Left renal cortex interstitium (tissue), 4 donors: ENCODE measurements at places on chromosomes 16 and 17.
A peak's percentile ranks its signal among the peaks of the same experiment; 100 is the strongest.

DNA sequence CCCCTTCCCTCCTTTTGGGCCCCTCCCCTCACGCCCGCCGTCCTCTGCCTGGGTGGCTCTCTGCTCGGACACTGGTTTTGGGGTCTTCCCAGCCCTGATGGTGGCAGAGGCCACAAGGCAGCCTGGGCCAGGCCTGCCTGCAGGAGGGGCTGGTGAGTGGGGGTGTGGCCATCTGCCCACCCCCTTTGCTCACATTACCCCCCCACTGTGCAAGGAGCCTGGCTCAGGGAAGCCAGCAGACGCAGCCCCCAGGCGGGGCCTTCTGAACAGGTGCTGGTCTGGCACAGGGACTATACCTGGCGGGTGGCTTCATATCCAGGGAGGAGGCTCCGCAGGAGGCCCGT is 10.7 kb upstream of the ZFPM1 start:
- no peak for DNase-seq

DNA sequence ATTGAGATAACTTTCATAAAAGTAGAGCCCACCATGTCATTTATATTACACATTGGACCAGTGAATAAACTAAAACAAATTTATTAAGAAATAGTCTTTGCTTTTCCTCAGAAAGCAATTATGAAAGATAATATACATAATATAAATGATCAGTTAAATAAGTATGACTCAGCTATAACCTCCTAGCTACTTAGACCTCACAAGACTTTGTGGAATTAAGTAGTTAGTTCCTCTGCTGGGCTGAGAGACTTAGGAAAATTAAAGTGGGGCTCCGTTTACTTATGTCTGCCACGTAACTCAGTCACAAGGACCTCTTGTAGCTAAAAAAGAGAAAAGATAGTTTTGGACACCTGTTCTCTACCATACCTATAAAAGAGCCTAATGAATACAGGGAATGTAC is 76.9 kb downstream of the MRTFB start:
- DNase-seq = no peak

- DNase-seq = no peak
Observed at GRCh38 chr17:329784-330420, 22.7 kb downstream of the RPH3AL start.

- DNase-seq = peak; percentile 52
Observed at GRCh38 chr17:80030730-80031410, 4.8 kb downstream of the TBC1D16 start.

- no peak for DNase-seq
Observed at GRCh38 chr17:59149841-59150511, 5.0 kb downstream of the SKA2 start.

DNA sequence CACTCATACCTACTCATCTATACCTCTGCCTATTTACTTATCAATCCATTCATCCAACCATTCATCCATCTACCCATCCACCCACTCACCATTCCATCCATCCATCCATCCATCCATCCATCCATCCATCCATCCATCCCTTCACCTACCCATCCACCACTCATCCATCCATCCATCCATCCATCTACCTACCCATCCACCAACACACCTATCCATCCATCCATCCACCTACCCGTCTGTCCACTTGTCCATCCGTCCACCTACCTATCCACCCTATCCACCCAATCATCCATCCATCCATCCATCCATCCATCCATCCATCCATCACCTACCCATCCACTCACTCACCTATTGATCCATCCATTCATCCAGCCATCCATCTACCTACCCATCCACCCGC is 235.7 kb downstream of the GSG1L start:
- DNase-seq = no peak

GRCh38 chr17:70181376-70181775 is 12.0 kb downstream of the KCNJ2 start:
- no peak for DNase-seq

GRCh38 chr17:10121971-10122707 is 76.3 kb downstream of the GAS7 start:
- no peak for DNase-seq

DNA sequence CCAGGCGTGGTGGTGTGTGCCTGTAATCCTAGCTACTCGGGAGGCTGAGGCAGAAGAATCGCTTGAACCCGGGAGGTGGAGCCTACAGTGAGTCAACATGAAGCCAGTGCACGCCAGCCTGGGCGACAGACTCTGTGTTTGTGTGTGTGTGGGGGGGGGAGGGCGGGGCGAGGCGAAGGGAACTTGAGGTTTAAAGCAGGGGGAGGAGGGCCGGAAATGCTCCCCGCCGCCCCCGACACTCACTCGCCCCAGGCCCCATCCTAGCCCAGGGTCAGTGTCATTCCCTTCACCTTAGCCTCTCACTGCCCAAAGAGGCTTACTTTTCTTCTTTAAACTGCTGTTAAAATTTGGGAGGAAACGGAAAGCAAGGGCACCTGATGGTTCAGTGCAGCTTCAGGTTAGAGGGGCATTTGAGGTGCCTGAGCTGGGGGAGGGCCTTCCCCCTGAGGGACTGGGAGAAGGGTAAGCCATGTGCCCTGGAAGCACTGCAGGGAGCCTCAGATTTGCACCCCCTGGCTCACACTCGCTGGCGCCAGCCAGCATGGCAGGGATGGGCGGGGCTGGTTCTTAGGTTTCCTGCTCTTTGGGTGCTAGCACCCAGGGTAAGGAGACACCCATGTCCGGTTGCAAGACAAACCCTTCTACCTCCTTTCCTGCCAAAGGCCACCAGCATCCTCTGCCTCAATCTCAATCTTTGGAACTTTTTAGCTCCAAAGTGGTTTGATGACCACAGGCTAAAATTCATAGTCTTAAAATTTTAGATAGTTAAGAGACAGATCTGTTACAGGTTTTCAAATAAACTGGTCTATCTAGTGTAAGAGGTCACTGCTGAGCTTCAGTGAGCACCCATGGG is 2.2 kb upstream of the LIMD2 start:
- DNase-seq = no peak

GRCh38 chr17:45093444-45094110 is 32.5 kb downstream of the NMT1 start:
- no peak for DNase-seq

DNA sequence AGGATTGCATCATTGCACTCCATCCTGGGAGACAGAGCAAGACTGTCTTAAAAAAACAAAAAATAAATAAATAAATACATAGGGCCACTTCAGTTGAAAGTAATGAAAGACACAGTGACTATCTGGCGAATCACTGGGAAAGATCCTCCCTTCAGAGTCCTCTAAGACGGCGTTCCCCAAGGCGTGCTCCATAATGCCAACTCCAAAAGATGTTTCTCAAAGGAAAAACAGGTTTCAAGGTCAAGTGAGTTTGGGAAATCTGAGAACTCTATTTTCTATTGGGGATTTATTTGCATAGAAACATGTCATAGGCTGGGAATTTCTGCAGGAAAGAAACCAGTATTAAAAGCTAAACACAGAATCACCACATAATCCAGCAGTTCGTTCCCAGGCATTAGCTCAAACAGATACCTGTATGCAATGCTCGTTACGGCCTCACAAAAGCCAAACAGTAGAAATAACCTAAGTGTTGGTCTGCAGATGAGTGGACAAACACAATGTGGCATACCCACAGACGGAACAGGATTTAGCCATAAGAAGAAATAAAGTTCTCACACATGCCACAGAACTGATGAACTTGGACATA is 7.9 kb downstream of the KLHDC4 start:
- DNase-seq = no peak

- no peak for DNase-seq
Observed at GRCh38 chr17:68509141-68510057, 2.8 kb upstream of the PRKAR1A start.

- no peak for DNase-seq
Observed at GRCh38 chr16:77745972-77746371, 23.7 kb downstream of the NUDT7 start.

DNA sequence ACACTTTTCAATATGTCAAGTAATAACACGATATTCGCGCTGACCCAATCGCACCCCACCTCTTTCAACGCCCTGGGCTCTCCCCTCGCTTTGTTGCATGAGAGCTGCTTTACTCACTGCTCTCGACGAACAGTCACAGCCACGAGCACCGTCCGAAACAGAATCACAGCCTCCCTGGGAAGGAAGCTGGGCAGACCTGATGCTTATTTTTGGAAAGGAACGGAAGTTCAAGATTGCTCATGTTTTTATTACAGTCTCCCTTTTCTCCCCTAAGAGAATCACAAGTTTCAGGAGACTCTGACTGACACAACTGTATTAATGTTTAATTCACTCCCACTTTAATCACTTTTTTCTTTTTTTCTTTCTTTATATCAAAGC is 67.8 kb downstream of the ANKRD11 start:
- DNase-seq = no peak

DNA sequence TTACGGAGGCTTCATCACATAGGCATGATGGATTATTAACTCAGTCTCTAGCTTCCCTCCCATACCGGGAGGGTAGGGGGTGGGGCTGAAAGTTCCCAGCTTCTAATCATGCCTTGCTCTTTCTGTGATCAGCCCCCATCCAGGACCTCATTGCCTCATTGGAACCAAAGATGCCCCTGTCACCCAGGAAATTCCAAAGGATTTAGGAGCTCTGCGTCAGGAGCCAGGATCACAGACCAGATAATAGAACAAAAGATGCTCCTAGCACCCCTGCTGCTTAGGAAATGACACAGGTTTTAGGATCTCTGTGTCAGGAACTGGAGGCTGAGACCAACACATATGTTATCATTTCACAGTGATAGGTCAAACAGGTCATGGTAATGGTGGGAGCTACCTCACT is 9.7 kb downstream of the USB1 start:
- no peak for DNase-seq

- DNase-seq = no peak
Observed at GRCh38 chr17:48113201-48113676, 5.7 kb downstream of the SNX11 start.

DNA sequence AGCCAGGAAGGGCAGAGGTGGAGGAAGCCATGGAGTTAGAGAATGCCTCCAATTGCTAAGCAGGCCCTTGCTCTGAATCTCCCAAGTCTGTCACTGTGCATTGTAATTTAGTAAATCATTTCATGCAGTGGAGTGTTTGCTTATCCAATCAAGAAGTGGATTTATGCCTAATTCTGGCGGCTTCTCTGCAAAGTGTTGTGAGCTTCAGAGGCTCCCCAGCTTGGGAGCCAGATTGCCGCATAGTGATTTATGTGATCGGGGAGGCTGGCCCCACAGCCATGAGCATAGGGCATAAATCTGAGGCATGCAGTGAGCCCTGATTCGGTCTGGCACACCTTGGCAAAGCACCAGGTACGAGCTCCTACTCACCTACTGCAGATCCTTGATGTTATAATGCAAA is 520.8 kb downstream of the HS3ST4 start:
- DNase-seq = no peak

DNA sequence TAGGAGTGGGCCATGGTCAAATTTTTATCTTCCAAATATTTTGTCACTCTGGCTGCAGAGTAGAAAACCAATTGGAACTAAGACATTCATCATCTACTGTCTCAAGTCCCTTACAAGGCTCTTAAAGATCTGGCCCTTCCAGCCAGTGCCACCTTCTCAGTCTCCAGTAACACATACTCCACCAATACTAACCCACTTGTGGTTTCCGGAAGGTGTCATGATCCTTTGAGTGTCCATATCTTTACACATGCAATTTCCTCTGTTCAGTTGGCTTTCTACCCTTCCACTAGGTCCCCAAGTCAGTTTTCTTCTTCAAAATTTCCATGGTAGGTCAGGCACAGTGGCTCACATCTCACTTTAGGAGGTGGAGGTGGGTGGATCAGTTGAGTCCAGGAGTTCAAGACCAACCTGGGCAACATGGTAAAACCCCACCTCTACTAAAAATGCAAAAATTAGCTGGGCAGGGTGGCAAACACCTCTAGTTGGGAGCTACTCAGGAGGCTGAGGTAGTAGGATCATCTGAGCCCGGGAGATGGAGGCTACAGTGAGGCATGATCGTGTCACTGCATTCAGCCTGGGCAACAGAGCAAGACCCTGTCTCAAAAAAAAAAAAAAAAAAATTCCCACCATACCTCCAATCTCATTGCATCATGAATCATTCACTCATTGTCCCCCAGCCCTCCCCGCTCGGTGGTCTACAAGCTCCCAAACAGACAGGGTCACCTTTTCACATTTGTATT is 6.0 kb upstream of the GRB2 start:
- DNase-seq = no peak

- DNase-seq = no peak
Observed at GRCh38 chr17:74542166-74542565, 3.7 kb downstream of the CD300C start.

- no peak for DNase-seq
Observed at GRCh38 chr17:39238311-39238972, 12.7 kb upstream of the STAC2 start.

GRCh38 chr17:34619687-34620217 is 40.4 kb downstream of the TMEM132E start:
- no peak for DNase-seq

GRCh38 chr17:7094652-7095019 is 14.6 kb upstream of the CLEC10A start:
- DNase-seq = no peak

DNA sequence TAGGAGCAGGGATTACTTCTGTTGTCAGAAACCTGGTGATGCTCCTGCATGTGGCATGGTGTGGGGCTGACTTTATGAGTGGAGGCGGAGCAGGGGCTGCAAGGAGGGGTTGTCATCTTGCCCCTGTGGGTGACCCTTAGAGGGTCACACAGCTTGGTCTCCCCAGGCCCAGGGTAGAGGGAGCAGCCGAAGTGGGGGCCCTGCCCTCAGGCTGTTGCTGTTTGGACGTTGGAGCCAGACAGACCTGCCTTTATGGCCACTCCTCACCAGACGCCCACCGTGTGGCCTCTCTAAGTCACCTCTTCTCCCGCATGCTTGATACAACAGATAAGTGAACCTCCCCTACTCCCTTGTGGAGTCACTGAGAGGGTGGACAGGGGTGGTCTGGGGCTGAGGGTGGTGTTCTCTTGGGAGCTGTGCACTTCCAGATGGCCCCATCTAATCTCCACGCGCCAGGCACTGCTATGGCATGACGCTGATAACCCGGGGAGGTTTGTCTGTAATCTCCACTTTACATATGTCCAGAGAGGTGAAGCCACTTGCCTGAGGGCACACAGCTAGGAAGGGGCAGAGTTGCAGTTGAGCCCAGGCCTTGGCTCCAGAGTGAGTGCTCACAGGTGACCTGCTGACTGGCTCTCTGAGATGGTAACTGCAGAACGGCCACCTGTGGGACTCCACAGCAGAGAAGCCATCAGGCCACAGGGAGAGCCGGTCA is 10.0 kb downstream of the MAP2K3 start:
- no peak for DNase-seq

DNA sequence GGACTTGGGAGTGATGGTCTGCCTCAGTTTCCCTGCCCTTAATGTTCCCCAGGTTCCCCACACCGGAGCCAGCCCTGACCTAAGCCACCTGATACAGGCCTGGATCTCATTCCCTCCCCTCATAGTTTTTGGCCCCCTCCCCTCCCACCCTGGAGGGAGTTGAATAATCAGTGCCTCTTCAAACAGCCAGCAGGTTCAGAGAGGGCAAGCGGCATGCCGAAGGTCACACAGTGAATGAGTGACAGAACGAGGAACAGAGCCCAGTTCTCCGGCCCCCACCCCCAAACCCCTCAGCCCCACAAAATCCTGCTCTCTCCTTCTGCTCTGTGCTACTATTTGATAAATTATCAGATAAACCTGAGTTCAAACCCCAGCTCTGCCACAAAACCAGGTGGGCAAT is 31.2 kb downstream of the BEAN1 start:
- DNase-seq = no peak

- no peak for DNase-seq
Observed at GRCh38 chr16:57645691-57646387, 17.4 kb downstream of the ADGRG1 start.
